Left colon (tissue), 2 donors: ENCODE measurements at places on chromosomes 16 and 17.

DNA sequence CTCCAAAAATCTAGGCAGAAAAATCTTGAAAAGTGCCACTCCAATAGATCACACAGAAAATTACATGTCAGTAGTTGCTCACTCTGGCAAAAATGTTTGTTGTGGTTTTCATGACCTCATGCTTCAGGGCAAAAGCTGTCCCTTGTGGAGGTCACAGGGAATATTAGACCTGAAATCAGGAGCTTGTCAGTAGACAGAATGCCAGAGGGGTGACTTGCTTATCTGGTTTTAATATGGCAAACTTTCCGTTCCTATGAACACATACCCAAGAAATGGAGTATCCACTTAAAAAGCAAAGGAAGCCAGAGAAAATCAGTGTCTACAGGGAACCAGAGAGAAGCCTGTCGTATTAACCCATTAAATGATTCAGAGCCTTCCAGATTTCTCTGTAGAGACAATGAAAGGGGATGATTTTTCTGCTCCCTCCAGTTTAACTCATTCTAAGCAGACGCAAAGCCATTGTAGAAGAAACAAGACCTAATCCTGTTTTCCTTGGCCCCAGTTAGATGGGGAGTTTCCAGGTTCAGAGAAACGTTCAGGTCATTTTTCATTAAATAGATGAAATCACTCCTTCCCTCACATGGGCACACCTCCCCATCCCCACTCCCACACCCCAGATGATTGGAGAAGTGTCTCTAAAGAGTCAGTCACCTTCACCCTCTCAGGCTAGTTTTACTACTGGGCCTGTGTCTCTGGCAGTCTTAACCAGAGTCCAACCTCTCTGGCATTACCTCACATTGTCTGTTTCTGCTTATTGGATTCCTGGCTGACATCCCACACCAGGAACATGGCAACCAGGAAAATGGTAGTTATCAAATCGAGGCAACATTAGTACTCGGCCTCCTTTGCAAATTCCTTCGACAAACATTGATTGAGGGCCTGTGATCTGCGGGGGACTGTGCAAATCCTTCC lies 6.0 kb downstream of the SOX9 start:
- DNase-seq = no peak

GRCh38 chr17:2102931-2103809 lies 48.3 kb downstream of the HIC1 start:
- DNase-seq = no peak

DNA sequence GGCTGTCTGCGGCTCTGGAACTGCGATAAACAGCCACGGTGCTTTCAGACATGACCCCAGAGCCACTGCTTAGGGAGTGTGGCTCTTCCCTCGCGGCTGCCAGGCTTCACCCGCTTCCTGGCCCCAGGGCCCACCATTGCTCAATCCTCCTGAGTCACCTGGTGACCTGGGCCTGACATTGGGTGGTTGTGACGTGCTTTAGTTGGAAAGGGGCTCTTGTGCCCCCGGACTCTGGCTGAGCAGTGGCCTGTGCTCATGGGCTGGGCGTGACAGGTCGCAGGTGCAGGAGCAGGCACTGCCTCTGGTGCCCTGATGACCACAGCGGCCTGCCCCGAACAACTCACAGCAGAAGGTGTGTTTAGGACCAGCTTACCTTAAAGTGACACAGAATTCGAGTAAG lies 8.6 kb upstream of the NUDT16L1 start:
- DNase-seq = no peak

- peak; percentile 76 for DNase-seq
These were observed 58.3 kb upstream of the ARHGAP44 start for GRCh38 chr17:12730931-12731521.

DNA sequence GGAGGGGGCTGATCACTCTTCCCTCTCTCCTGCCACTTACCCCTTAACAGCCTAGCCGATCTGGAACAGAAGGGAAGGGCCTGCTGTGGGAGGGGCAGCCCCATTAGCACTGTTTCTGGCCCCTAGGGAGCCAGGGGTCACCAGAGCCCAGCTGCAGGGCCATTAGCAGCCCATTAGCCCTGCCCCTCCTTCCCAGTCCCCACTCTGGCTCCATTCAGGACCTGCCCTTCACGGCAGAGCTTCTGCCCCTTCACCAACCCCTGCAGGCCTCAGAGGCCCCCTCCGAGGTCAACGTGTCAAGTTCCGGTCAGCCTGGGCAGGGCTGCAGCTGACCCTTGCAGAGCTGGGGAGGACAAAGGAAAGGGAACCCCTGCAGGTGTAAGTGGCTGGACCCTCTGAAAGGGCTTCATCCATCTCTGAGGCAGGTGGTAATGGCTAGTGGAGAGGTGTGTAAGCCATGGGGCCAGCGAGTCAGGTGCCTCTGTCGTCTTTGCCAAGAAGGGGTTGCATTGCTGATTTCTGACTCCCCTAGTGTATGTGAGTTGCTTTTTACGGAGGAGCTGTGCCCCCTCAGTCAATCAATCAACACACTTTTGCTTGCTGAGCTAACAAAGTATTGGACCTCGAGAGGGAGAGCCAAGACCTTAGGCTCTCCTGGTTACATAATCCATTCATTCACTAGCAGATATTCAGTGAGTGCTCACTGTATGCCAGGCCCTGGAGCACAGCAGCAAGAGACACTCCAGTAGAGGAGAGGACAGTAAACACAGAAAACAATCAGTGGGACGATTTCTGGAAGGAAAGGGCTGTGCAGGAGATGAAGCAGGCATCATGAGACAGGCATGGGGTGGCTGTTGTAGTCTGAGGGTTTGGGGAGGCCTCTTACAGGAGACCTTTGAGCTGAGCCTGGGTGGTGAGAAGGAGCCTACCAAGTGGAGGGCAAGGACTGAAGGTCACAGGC lies 18.2 kb upstream of the KCNJ12 start:
- no peak for DNase-seq

- DNase-seq = peak; percentile 79
These were observed 32.6 kb upstream of the MEOX1 start for GRCh38 chr17:43694081-43694870.

- DNase-seq = no peak
These were observed 15.3 kb upstream of the PSMD7 start for GRCh38 chr16:74281300-74281699.

DNA sequence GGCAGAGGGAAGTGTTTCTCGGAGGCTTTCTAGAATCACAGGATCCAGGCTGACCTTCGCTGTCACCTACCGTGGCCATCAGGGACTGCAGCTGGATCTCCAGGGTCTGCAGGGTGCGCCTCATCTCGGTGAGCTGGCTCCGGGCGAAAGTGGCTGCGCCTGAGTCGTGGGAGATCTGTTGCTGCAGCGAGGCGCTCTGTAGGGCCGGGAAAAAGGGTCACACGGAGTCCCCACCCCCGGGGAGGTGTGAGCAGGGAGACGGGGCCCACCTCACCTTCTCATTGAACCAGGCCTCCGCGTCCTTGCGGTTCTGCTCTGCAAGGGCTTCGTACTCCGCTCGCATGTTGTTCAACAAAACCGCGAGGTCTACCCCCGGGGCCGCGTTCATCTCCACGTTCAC lies 2.9 kb downstream of the KRT28 start:
- no peak for DNase-seq

- no peak for DNase-seq
These were observed 6.5 kb downstream of the RNF157 start for GRCh38 chr17:76233588-76234353.

GRCh38 chr17:70357190-70357589 lies 187.9 kb downstream of the KCNJ2 start:
- no peak for DNase-seq

GRCh38 chr17:7393613-7394451 lies 493 bp downstream of the PLSCR3 start:
- no peak for DNase-seq

- DNase-seq = no peak
These were observed 640.1 kb upstream of the CDH8 start for GRCh38 chr16:62676306-62676705.

GRCh38 chr17:27386206-27387075 lies 69.8 kb upstream of the KSR1 start:
- no peak for DNase-seq

GRCh38 chr16:78889346-78889745 lies 711.2 kb downstream of the MAF start:
- DNase-seq = no peak

DNA sequence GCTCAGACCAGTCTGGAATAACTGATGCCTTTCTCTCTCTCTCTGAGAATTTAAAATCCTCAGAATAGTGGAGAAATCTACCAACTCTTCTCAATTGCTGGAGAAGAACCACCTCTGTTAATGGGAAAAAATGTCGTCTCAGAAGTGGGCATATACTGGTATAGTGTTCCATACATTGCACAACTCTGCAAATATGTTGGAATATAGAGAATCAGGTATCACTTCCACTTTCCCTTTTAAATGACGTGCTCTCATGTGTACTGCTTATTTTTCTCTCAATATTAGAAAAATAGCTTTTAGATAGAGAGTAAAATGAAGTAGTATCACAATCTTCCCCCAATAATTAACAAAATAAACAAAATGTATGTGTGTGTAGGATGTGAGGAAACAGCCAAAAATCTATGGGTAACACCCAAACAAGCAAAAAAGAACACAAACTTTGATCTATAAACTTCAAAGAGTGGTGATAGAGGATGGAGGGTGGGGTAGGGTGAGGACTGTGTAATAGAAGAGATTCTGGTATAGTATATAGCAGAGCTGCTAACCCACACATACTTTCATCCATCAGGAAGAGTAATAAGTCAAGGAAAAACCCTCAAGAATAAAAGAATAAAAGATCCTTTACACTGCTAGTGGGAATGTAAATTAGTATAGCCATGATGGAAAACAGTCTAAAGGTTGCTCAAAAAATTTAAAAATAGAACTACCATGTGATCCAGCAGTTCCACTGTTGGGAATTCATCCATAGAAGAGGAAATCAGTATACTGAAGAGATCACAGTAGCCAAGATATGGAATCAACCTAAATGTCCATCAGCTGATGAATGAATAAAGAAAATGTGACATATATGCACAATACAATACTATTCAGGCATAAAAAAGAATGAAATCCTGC lies 46.9 kb downstream of the NFATC3 start:
- DNase-seq = no peak

DNA sequence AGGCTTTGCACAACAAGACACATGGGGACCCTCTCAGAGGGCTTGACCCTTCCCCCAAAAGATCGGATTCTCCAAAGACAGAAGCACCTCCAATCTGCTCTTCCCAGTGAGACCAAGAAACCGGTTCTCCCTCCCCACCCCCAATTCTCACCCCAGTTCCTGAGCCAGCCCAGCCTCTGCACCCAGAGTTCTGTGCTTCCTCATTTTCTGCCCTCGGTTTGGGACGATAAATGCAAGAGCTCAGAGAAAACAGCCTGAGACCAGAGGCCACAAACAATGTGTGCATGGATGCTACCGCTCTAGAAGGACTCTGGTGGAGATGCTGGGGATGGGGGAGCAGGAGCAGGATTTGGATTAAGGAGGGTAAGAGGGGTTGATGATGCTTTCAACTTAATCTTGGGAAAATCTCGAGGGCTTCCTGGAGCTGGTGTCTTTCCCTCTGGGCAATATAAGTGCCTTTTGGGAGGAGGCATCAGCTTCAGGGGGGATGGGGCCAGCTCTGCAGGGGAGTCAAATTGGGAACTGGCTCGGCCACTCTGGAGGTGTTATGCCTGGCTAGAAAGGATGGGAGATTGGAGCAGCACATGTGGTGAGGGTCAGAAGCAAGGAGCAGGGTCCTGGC lies 6.0 kb downstream of the KRT15 start:
- DNase-seq = no peak

DNA sequence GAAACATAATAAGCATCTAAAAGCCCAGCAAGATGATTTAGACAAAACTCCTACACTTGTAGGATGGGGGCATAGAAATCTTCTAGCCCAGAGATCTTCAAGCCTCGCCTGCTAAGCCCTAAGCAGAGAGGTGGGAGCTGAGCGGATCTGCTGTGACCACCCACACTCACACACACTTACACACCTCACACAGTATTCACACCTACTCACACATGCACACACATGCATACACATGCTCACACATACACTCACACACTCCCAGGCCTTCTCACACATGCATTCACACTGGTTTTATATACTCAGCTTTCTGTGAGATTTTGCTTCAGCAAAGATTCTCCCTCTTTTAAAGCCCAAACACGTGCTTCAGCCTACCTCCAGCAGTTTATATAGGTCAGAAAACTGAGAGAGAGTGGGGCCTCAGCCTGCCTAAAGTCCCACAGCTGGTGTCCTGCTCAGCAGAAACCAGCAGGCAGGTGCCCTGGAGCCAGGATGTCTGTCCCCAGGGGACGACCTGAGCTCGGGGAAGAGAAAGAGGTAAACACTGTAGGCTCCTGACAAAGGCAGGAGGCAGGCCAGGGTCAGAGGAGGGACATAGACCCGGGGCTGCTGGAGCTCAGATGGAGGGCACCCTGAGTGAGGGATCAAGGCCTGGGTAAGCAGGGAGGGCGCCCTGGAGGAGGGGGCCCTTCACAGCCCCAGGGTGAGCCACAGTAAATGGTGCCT lies 12.0 kb upstream of the KRT19 start:
- DNase-seq = no peak

- peak; percentile 81 for DNase-seq
These were observed 38.8 kb upstream of the BHLHA9 start for GRCh38 chr17:1231456-1231855.

- DNase-seq = peak; percentile 50
These were observed 631 bp downstream of the TRAF7 start for GRCh38 chr16:2155977-2156848.

DNA sequence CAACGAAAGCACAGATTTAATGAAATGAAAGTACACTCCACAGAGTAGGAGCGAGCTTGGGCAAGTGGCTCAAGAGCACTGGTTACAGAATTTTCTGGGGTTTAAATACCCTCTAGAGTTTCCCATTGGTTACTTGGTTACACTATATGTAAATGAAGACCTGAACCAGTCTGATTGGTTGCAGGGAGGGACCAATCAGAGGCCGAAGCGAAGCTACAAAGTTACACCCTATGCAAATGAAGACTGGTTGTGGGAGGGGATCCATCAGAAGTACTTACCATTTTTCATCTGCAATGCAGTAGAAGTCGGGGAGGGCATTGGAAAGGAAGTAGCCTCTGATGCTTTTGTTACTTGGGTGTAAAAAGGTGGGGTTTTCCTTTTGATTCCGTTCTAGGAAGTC lies 132.0 kb downstream of the PMP22 start:
- DNase-seq = no peak

- DNase-seq = no peak
These were observed 74.3 kb downstream of the DYNLRB2 start for GRCh38 chr16:80614908-80615671.

DNA sequence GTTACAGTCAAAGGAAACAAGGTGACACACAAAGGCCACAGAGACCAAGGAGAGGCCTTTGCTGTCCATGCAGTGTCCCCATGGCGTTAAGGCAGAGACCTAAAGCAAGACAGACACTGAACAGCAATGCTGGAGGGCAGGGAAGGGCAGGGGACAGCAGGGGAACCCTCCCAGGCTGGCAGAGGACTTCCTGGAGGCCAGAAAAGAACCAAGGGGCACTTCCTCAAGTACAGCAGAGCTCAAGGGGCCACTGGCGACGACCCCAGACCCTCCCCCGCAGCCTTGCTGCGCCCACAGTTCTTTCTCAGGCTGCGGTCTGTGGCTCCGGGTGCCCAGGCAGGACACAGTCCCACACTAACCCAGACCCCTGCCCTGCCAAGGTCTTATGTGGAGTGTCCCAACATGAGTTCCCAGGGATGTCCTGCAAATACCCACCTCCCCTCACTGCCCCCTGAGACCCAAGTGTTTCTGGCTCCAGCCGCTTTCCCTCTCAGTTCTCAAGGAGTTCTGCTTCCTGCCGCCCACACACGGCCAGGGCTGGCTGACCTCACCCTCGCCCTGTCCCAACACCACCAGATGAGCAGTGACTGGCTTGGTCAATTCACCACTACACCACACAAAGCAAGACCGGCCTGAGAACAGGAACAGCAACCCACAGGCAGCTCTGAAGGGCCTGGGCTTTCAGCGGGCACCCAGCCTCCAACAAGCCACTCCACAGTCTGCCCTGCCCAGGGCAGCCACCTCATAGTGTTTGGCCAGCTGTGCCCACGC lies 4.2 kb downstream of the CLCN7 start:
- DNase-seq = no peak
